Articular chondrocyte of knee joint (primary cell): ENCODE measurements at places on chromosomes 6 and 20. TPM values are rescaled to one million over a fixed set of nuclear protein-coding genes. Genes with fewer than 3 reads are reported as not detected.

LTV1 gene
- 21.0 and 26.4 TPM in 2 replicates for total RNA-seq

PRKN gene
- total RNA-seq, result 4.3 and 6.5 TPM in 2 replicates

HMGCLL1 gene
- total RNA-seq, result 0.13 TPM in 1 of 2 replicates, not detected in the other

DSP gene
- 1.3 and 4.6 TPM in 2 replicates for total RNA-seq

ISM1 gene
- total RNA-seq, result 16.2 and 32.1 TPM in 2 replicates

COL19A1 gene
- total RNA-seq, result under 0.01 TPM in 1 of 2 replicates, not detected in the other
